Activated T-helper 1 cell treated with anti-CD3 and anti-CD28 coated beads, Interleukin-2, amount 50 U/mL, for 16 hours (primary cell): ENCODE measurements at places on chromosomes 16 and 17.

GRCh38 chr16:78395035-78395434, 295.6 kb downstream of the WWOX start:
- no peak for DNase-seq

DNA sequence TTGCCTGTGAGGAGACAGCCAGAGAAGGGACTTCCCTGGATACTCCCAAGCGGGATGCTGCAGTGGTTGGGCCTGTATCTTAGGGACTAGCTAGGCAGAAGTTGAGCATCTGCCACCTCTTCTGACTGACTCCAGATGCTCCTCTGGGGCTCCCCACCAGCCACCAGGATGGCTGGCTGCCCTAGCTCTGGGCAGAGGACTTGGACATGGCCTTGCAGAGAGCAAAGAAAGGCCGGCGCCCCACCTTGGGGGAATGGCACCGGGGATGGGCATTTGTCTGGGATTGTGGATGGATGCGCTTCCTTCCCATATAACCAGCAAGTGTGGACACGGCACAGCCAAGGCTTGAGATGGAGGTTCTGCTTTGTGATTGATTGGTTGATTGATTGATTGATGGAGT, 69.0 kb downstream of the OR1D5 start:
- DNase-seq = no peak

DNA sequence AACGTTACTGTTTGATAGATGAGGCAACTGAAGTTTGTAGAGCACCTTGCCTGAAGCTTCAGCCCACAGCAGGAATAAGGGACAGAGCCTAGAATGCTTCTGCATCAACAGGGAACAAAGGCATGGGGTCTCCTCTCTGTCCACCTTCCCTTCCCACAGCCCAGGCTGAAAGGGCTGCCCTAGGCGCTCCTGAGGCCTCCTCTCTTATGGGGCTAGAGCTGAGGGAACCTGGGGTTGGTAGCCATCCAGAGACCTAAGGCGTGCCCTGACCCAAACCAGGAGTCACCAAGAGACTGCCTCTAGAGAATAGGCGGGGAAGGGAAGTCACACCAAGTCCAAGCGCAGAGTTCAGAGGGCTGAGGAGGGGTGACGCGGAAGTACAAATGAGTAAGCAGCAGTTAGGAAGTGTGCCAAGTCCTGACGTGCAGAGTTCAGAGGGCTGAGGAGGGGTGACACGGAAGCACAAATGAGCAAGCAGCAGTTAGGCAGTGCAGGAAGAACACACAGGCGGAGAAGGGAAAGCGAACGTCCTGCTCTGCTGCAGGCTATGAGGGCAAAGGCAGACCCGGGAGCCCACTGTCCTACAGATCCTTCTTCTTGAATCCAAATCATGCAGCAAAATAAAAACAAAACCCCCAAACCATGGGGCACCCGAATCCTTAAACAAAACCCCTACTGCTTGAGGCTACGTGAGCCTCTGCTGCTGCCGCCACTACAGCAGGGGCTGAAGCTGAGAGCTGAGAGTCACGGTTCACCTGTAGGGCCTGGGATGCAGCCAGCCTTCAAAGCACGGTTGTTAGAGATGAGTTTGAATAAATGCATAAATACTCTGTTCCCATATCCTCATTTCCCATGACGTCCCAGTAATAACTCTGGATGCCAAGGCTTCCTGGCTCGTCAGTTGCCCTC, 2.7 kb upstream of the SPG7 start:
- peak; percentile 80 for DNase-seq

DNA sequence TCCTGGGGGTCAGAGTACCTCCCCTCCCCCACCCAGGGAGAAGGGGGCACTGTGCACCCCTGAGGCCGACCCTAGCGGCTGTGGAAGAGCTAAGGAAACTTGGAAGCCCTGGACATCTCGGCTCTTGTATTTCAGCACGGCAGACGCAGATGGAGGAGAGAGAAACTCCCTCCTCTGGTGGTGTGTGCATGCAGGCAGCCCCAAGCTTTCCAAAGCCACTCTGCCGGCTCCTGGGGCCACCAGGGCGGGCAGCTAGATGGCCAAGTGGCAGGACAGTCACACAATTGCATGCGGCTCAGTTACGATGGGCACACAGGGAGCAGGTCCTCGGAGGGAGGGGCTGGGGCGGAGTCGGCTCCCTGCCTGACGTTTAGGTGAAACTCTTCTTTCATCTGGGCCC, 195.5 kb downstream of the RBFOX3 start:
- DNase-seq = no peak

DNA sequence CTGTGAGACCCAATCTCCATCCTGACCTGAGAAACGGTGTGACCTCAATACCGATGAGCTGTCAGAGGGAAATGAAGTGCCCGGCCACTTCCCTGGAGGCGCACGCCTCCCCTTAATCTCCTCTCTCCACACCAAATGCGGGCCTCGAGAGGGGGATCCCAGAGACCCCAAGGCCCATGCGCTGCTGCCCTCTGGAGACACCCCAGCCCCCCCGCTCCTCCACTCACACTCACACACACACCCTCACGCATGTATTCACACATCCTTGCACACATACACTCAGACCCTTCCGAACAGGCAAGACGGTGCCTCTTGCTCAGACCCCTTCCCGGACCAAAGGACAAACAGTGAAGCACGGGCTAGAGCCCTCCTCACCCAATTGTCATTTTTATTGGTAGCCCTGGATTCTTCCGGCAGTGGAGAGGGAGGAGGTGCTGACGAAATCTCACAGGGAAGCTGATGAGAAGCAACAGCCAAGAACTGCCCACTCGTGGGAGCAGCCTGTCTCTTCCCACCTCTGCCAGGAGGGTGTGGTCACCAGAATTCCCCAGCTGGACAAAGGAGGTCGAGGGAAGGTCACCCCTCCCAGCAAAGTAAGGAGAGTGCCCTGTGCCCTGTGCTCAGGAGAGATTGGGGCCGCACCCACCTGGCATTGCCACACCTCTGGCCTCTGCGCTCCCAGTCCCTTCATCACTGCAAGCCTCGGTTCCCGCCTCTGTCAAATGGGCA, 136.0 kb upstream of the TNRC6C start:
- no peak for DNase-seq

DNA sequence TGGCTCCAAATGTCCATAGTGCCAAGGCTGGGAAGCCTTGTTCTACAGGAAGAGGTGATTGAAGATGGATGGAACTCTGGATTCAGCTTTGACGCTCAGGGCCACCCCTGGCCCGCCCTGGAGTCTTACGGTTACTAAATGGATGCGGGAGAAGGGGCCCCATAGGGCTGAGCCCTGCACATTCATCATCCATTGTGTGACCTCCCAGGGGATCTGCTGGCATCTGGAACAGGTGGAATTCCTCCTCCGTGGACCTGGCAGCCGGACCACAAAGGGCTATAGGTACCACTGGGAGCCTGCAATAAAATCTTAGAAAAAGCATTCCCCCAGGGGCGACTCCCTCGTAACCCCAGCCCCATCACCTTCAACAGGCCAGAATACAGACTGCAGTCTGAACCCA, 81.4 kb upstream of the NOL11 start:
- no peak for DNase-seq

GRCh38 chr16:503150-504071, 24.1 kb upstream of the CAPN15 start:
- no peak for DNase-seq

DNA sequence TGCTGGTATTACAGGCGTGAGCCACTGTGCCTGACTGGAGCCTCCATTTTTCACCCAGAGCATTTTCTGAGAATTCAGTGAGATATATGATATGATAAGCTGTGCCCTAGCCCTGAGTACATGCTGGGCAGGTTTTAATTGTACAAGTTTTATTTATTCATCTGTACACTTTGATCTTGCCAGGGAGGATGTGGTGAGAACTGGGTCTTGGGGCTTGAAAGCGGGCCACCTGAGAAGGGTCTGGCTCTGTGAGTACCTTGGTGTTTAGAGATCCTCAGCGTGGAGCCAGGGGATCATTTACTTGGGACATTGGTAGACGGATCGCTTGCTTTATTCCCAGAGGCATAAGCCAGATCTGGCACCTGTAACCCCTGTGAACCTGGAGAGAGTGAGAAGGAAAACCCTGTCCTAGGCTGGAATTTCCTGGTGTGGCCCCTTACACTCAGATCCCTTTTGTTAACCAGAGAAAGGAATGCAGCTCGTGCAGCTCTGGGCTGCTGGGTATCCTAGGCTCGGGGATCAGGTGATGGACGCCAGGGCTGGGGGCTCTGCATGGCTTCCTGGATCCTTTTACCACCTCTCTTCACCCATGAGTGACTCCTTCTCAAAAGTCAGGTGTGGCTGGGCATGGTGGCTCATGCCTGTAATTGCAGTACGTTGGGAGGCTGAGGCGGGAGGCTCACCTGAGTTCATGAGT, 91.9 kb downstream of the ABCC1 start:
- no peak for DNase-seq

DNA sequence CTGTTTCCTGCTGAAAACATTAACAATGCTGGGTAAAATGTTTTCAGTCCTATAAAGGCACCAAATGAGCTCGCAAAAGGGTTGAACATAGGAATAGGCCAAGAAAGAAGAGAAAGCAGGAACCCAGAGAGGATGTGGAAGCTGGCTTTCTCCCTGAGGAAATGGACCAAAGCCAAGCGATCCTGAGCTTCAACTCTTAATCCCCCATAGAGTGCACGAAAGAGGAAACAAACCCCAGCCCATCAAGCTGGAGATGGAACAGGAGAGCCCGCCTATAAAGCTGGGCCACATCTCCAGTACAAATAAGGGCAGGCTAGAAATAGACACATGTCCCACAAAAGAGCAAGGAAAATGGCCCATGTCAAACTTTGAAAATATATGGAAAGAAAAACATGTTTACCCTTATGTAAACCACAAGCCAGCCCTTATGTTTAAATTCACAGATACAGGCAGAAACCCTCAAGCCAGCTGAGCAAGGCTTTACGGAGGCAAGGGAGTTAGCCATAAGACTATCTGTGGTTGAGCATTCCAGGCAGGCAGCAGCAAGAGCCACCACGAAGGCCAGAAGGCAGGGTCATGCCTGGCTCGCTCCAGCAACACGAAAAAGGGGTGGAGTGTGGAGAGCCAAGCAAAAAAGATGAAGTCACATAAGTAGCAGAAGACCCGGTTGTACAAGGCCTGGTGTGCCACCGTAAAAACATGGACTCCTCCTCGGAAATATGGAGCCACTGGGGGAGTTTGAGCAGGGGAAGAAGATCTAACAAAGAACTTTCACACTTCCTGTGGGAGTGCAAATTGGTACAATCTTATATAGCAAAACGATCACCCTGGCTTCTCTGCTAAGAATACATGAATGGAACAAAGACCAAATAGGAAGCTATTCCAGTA, 27.8 kb downstream of the COPRS start:
- no peak for DNase-seq

- no peak for DNase-seq
Observed at GRCh38 chr16:49529411-49530045, 155.9 kb downstream of the C16orf78 start.

DNA sequence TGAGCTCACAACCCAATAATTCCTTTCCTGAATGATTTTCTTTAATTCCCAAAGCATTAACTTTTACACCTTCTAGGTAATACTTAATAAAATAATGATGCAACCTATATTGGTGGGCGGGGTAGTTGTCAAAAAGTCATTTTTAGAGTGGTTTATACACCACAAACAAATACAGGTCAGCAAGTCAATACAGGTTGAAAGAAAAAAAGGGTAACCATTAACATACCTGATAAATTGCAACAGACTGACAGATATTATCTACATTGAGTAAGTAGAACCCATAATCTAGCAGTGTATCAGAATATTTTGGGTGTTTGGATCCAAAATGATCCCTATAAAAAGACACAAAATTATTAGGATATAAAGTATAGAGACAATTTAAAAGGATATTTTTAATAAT, 39.3 kb downstream of the CHCT1 start:
- DNase-seq = no peak

DNA sequence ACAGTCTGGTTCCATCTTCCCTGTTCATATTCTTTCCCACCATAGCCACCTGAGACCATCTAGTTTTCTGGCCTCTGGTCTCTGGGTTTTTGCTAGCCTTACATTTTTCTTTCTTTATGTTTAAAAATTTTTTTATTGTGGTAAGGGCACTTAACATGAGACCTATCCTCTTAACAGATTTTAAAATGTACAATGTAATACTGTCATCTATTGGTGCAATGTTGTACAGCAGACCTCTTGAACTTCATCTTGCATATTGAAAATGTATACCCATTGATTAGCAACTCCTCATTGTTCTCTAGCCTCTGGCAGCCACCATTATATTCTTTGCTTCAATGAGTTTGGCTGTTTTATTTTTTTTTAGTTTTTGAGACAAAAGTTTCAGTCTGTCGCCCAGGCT, 39.2 kb downstream of the ITGAM start:
- no peak for DNase-seq

DNA sequence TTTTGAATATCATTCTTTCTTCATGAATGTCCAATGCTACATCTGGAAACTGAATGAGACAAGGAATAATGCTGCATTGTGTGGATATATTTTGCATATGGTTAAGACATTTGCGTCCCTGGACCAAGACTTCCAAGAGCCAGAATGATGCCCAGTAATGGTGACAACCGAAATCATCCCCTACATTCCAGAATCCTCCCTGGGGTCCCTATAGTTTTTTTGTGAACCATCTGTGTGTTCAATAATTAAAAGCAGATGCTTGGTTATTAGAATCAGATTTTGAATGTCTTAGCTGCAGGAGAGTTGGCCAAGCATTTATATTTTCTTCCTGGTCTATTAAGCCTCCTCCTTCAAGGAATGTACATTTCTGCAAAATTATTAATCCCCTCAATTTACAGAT, 426.7 kb upstream of the CDH8 start:
- no peak for DNase-seq

- no peak for DNase-seq
Observed at GRCh38 chr17:51322390-51323029, 62.2 kb downstream of the UTP18 start.

DNA sequence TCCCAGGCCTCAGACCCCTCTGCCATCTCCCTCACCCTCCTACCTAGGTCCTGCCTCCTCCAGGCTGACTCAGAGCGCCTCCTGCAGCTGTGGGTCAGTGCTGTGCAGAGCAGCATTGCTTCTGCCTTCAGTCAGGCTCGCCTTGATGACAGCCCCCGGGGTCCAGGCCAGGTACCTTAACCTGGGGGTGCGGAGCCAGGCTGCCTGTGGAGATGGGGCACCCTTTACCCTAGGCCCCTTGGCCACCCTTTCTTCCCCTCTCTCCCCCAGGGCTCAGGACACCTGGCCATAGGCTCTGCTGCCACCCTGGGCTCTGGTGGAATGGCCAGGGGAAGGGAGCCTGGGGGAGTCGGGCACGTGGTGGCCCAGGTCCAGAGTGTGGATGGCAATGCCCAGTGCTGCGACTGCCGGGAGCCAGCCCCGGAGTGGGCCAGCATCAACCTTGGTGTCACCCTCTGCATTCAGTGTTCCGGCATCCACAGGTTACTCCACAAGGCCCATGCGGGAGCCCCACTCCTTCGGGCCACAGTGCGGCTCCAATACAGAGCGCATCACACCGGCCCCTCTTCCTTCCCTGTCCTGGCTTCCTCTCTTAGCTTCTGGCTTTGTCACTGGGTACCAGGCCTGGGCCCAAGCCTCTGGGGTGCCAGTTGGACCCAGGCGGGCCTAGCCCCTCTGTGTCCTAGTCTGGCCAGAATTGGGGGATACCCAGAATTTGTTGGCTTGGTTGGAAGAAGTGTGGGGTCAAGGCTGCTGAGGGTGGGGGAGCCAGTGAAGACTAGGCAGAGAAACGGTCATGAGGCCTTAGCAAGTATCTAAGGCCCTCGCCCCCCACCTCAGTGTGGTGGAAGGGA, 5.0 kb upstream of the KCTD11 start:
- no peak for DNase-seq
